ENCODE measurements at places on chromosomes 7 and 10.

DNA sequence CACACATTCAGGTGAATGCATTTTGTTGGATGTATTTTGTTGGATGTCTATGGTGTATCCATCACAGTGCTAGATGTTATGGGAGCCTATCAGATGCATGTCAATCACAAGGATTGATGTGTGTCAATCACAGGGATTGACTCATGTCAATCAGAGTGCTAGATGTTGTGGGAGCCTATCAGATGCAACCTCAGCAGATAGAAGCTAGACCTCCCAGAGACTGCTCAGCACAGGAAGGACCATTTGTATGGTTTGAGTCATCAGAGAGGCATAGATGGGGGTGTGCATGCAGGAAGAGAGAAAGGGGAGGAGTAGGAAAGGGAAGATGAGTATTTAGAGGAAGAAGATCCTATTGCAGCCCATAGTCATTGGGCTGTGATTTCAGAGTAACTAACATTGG is 48.3 kb upstream of the PITRM1 start:
- no peak for DNase-seq

DNA sequence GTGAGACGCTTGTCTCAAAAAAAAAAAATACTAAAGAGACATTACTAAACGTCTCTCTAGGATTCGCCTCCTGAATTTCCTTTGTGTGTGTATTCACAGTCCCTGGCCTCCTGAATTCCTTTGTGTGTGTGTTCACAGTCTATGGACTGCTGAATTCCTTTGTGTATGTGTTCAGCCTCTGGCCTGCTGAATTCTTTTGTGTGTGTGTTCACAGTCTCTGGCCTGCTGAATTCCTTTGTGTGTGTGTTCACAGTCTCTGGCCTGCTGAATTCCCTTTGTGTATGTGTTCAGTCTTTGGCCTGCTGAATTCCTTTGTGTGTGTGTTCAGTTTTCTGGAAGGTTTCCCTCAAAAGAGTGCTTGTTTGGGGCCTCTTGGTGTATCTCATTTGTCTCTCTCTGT is 8.2 kb downstream of the BMS1 start:
- no peak for DNase-seq

GRCh38 chr7:142872106-142872675 is 13.4 kb downstream of the TRPV6 start:
- no peak for DNase-seq

DNA sequence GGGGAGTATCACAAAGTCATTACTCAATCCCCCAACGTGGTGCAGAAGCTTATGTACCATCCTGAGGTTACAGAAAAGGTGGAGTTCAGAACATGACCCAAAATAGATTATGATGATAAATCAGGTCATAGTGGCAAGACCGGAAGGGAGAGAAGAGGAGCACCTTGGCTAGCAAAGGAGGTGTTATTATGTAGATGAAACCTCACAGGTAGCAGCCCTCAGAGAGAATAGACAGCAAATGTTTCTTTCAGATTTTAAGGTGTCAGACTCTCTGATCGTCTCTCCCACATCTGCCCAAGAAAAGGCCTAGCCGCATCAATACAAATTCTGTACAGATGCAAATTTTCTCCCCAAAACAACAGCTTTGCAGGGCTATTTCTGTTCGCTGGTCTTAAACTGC is 88.3 kb upstream of the SEMA3D start:
- no peak for DNase-seq

- peak; percentile 48 for DNase-seq
These were observed 17.6 kb downstream of the TCAF1 start for GRCh38 chr7:143884241-143884968.

GRCh38 chr7:35753761-35754603 is 46.9 kb upstream of the SEPTIN7 start:
- DNase-seq: peak; percentile 71

DNA sequence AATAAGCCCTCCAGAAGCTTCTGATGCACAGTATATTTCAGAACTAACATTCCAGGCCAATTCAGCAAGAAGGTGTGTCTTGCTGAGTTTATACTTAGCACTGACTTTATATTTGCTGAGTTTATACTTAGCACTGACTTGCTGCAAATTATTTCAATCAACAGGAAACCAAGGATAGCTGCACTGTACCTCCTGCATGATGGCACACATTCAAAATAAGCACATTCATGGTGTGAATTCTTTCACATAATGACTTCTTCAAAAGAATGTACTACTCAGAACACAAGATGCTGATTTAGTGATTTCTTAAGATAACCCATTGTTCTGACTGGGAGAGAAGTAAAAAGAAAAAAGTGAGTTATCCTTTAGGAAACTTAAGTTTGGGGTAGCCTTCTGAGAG is 52.0 kb downstream of the JAZF1 start:
- DNase-seq: no peak

- no peak for DNase-seq
These were observed 5.8 kb upstream of the CPA1 start for GRCh38 chr7:130374507-130374906.

DNA sequence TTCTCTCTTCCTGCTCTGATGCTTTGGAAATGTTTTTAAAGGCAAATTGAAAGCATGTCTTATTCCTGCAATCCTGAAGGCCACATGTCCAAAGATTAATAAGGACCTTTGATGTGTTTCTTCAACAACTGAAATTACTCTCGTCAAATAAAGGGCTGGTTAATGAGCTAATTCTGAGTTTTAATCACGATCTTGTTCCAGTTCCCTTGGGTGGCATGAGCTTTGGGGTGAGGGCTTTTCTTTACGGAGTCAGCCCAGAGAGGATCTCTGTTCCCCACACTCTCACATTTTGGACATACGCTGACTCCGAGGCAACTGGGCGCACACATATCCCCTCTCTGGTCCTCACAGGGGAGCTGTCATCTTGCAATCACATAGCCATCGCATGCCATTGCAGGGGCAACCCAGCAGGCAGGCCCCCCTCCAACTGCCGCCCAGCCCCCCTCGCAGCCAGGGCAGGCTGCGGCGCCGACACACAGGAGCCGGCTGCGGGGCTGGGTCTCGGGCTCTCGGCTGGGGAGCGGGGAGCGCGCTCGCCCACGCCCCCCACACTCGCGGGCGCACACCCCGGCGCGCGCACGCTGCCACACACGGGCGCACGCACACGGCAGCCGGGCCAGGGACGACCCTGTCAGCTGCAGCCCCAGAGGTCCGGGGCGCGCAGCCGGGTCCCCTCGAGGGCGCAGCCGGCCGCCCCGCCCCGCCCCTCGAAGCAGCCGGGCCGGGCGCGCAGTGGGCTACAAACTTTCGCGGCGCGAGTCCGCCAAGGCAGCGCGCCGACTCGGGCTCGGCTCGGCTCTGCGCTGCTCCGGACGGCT is at the start of gene GDF10:
GDF10 (plus strand) TSS at position 587 of the 818 bp plus-strand sequence. CDS start 455 bp downstream, outside the sequence.
- DNase-seq: peak; percentile 61

GRCh38 chr7:39300276-39300675 is 265.9 kb upstream of the YAE1 start:
- no peak for DNase-seq

- DNase-seq: no peak
These were observed 34.5 kb upstream of the TTYH3 start for GRCh38 chr7:2597273-2597640.

DNA sequence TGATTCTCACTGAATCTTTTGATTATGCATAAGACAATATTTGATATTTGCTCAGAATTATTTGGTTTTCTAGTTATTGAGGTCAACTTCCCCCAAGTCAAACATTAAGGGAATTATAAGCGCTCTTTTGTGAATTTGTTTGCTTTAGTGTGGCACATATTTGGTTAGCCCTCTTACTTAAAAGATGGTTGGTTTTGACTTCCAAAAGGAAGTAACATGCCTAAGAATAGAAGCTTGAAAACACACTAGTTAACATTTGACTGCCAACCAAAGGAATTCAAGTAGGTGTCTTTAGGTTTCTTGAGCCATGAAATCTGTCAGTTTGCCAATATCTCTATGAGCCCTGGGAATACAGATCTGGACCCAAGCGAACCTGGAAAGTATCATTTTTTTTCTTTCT is 24.9 kb downstream of the STEAP4 start:
- no peak for DNase-seq

DNA sequence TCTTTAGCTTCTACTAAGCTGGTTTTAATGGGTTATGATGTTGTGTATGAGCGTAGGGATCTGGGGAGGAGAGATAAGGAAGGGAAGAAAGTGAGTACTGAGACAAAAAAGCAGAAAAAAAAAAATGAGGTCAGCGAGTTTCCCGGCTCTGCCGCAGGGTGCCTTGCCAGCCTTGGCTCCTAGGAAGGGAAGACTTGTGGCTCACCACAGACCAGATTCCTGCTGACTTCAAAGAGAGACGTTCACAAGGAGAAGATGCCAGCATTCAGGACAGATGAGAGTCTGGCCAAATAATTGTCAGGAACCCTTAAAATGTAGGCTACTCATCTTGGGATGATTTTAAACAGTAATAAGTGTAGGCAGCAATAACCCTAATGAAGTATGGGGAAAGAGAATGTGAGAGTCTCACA is 11.4 kb upstream of the FAS start:
- peak; percentile 38 for DNase-seq

DNA sequence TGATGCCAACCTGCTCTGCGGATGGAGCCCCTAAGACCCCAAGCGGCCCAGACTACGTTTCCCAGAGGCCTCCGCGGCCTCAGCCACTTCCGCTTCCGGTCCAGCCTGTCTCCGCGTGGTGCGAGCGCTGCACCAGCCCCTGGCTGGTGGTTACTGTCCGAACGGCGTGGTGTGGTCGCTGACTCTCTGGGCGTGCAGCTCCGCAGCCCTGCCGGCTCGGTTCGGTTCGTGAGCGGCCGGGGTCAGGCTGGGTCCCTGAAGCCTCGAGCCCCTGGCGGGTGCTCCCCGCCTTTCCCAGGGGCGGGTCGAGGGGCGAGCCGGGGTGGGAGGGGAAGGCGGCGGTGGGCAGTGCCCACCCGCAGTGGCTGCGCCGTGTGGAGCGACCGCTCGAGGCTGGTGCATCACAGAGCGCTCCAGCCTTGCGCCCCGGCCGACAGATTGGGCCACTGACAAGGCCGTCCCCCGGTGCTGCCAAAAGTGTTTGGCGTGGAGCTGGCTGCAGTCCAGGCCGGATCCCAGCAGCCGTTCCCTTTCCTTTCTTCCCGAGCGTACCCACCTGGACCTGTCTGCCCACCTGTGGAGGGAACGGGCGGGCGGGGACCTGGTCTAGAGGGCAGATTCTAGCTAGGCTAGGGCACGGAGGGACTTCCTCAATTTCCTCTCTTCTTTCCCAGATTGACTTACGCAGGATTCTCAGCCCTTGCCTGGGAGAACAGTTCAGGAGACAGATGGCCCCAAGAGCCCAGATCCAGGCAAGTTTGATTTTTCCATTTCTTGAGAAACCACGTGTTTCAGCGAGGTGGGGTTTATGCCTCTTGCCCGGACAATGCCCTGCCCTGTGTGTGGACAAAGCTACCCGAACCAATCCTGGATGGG is at the start of gene ZNF485:
ZNF485 (plus strand) TSS at position 116 of the 876 bp plus-strand sequence; CDS start at position 729, 613 bp downstream.
- DNase-seq: peak; percentile 91

GRCh38 chr7:25735674-25736242 is 416.2 kb upstream of the NFE2L3 start:
- no peak for DNase-seq

- no peak for DNase-seq
These were observed 46.3 kb upstream of the NANOS1 start for GRCh38 chr10:118983263-118983662.

GRCh38 chr10:5629303-5630111 is 36.9 kb downstream of the ASB13 start:
- DNase-seq: peak; percentile 91

GRCh38 chr10:74190494-74190893 is 39.5 kb downstream of the ADK start:
- DNase-seq: no peak

DNA sequence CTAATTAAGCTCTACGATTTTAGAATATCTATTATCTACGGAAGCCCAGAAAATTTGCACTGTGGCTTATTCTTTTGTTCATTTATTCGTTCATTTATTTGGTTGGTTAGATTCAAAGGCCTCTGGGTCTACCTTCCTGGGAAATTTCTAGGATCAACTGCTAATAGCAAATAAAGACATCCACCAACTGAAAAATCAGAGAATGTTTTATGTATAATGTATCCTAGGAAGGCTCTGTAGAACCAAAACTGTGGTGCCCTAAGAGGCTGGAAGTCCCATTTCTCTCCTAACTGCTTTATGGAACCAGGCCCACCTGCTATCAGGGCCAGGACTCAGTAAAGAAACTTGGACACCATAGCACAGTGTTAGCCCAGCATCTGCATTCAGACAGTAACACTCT is 923.4 kb upstream of the AUTS2 start:
- no peak for DNase-seq

GRCh38 chr7:158827411-158828132 is 1.7 kb downstream of the ESYT2 start:
- DNase-seq: no peak

- peak; percentile 15 for DNase-seq
These were observed 238.9 kb downstream of the CAMK1D start for GRCh38 chr10:12588091-12588860.

DNA sequence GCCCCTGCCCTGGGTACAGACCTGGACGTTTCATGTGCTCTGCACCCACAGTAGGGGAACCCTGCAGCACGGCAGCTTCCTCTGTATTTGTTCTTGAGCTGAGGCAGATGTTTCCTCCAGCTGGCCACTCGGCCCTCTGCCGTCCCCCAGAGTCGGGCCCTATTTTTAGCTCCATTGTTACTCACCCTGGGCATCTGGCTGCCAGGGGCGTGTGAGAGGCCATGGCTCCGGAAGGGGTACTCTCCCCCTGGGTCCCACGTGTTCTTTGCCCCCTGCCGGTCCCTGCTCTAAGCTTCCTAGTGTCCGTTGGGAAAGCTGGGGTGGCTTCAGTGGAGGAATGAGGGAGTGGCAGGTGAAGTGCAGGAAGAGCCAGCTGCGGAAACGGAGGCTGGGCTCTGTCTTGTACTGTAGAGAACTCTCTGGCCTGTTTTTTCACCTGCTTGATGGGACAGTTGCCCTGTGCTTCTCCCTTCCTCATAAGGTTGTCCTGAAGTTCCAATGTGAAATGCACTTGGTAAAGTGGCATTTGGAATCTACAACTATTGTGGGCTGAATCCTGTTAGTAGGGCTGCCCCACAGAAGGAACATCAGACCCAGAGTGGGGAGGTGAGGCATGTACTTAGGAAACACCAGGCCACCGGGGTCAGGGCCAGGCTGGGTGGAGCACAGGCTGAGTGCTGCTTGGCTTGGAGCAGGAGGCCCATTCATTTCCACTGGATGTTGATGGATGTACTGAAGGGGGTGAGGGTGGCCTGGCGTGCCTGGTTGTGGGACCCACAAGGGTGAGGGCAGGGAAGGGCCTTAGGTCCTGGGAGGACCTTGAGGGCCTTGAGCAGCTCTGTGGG is 30.6 kb downstream of the PALD1 start:
- peak; percentile 74 for DNase-seq

DNA sequence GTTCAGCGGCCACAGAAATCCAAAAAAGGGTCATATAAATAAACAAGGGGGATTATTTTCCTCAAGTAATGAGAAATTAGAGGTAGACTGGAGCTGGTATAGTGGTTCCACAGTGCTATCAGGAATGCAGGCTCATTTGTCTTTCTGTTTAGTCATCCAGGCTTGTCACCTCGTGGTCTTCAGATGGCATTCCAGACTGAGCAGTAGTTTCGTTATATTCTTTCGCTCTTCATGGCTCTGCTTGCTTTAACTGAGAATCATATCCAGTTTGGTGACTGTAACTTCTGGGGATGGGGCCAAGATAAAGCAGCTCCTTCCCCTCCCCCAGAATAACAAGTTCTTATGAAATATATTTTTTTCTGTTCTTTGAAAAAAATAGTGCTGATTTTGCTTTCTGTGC is 9.5 kb downstream of the ANKIB1 start:
- no peak for DNase-seq

Data from eye (tissue), 1 donor.